Cortex of kidney (tissue), 1 donor: ENCODE measurements at places on chromosomes 1 and 21.

- DNase-seq: no peak
These were observed 74.3 kb upstream of the RUNX3 start for GRCh38 chr1:25004355-25004754.

DNA sequence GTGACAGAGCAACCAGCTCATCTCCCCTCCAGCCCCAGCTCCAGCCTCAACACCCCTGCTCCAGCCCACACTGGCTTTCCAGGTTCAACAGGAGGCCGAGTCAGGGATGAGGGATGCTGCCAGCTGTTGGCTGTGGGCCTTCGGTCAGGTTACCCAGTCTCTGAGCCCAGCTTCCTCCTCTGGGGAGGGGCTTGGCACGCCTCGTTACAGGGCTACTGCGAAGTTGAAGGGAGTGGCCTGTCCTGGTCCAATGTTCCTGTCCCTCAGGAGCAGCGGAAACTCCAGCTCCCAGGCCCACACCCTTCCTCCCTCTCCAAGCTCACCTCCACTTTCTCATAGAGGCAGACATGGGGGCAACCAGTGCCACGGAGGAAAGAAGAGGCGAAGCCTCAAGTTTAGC lies 15.1 kb upstream of the TAS1R2 start:
- DNase-seq: no peak

GRCh38 chr1:6174621-6175410 lies 5.3 kb downstream of the CHD5 start:
- DNase-seq: no peak

- no peak for DNase-seq
These were observed 40.5 kb downstream of the C1orf87 start for GRCh38 chr1:60033066-60033465.

DNA sequence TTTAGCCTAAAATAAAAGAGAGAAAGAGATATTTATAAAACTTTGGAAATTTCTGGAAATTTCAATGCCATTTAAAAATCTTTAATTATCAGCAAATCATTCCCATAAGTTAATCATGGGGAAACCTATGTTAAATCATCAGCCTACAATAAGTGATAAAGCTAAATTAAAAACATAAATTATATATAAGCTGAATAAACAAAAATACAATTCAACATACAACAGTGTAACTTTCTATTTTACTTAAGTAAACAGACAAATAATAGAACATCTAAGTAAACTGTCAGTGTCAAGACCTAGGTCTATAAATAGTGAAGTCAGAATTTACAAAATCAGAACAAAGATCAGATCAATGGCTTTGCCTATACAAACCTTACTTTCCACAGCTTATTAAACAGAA lies 57.5 kb downstream of the EPRS1 start:
- no peak for DNase-seq

- no peak for DNase-seq
These were observed 86.7 kb upstream of the TLR5 start for GRCh38 chr1:223229756-223230155.
